OCI-M1 (cell line): ENCODE measurements at places on chromosomes 5 and 9.
A peak's percentile ranks its signal among the peaks of the same experiment; 100 is the strongest.

DNA sequence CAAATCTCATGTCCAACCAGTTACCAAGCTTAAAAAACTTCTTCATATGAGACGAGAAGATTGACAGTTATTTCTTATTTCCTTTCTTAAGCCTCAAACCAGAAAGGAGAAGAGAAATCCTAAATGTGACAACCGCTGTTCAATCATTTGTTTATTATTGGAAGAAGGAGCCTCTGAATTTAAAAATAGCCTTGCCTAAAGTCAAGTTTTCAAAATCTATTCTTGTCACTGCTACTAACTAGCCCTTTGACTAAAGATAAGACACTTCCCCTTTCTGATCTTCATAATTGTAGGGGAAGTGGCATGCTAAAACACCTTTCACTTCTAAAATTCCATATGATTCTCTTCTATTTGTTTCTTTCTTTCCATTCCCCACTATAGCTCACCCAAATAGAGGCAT, 106.2 kb upstream of the EMB start:
- DNase-seq, result peak; percentile 83

DNA sequence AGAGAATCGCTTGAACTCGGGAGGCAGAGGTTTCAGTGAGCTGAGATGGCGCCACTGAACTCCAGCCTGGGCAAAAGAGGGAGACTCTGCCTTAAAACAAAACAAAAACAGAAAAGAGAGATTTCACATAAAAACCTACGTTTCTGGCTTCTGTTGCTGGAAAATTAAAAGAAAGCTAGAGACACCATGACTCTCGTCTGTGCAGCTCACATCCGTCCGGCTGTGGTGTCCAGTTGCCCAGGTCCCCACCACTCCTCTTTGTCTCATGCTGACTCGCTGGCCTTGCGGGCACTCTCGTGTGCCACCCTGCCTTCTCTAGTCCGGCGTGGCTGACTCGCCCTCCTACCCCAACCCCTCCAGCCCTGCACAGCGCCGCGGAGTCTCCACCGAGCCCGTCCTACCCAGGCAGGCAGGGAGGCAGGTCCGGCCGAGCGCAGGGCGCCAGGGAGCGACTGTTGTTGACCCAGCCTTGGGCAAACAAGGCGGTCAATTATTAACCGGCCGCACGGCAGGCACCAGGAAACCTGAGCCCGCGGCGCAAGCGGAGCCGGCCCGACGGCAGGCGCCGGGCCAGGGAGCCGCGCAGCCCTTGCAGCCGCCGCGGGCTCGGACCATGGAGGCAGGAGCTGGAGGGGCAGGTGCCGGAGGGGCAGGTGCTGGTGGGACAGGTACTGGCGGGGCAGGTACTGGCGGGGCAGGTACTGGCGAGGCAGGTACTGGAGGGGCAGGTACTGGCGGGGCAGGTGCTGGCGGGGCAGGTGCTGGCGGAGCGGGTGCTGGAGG, at the start of gene PRRT1B:
Gene PRRT1B, plus strand, starts transcription at position 521 of the 783 bp plus-strand sequence. Its CDS starts 93 bp downstream, at position 614.
- DNase-seq, result no peak

- no peak for DNase-seq
These were observed 2.5 kb upstream of the CPLANE1 start for GRCh38 chr5:37251665-37252064.

GRCh38 chr5:7395947-7396712, at the start of gene ADCY2:
ADCY2 (plus strand) TSS chr5:7396138; CDS start chr5:7396297, 159 bp downstream.
- DNase-seq, result no peak

- DNase-seq, result peak; percentile 92
These were observed 12.2 kb upstream of the ELL2 start for GRCh38 chr5:95973793-95974325.

GRCh38 chr9:116000748-116001329, 152.8 kb upstream of the PAPPA start:
- DNase-seq, result peak; percentile 53

DNA sequence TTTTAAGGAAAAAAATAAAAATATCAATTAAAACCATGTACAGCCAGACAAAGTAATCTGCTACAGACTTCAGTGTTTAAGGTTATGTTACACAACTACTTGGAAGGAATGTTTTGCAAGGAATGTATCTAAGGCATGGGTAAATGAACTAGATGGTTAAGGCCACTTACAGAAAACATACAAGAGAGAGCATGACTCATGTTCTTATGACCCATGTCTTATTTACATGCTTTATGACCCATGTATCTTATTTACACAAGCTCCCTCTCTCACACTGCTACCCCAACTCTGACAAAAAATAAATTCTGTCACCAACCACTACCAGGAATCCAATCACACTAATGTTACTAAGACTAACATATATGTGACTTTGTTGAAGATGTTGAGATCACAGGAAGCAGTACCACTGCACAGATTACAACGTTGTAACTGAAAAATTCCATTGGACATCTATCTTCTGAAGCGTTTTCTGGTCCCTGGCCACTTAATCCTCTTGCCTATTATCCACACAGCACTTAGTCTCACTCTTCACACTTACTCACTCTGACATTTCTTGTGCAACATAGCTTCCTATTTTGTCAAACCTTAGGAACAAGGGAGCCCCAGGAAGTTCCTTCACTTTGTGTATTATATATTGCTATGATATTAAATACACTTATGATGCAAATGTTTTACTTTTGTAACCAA, 1630.1 kb upstream of the C9orf72 start:
- no peak for DNase-seq

GRCh38 chr9:129391221-129391661, 213.2 kb upstream of the IER5L start:
- DNase-seq, result no peak

DNA sequence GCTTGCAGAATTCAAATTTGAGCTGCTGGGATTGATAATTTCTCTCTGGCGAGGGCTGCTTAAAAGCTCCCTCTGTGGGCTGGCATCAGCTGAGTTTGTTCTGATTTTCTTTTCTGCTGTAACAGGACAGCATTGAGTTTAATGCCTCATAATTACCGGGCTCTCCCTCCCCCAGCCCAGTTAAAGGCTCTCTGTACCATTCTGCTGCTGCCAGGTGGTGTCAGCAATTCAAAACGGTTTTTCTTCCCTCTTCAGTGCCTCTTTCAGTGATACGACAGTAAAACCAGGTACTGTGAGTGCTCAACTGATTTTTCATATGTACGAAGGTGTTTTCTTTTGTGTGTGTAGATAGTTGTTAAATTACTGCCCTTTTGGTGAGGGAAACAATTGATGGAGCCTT, 509.3 kb upstream of the CTNND2 start:
- DNase-seq, result no peak

DNA sequence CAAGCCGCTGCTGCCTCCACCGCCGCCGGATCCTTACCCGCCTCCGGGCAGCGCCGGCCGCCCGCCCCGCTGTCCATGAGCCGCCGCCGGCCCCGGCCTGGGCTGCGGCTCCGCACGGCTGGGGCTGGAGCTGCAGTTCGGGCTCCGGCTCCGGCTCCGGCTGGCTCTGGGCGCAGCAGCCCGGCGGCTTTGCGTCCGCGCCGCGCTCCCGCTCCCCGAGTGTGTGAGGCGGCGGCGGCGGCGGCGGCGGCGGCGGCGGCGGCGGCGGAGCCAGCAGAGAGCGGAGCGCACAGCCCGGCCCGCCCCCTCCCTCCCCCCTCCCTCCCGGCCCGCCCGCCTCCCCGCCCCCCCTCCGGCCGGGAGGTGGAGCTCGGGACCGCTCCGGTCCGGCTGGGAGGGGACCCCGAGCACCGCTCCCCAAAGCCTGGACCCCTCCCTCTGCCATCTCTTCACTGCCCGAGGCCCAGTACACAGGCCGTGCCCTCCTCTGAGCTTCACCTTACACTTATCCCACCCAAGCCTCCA, at the start of gene PCDH1:
Gene PCDH1, minus strand, starts transcription at position 225 of the 525 bp plus-strand sequence. Its CDS starts 148 bp downstream, at position 77.
- no peak for DNase-seq

GRCh38 chr5:102796498-102796897, 41.4 kb downstream of the PAM start:
- DNase-seq, result peak; percentile 9

DNA sequence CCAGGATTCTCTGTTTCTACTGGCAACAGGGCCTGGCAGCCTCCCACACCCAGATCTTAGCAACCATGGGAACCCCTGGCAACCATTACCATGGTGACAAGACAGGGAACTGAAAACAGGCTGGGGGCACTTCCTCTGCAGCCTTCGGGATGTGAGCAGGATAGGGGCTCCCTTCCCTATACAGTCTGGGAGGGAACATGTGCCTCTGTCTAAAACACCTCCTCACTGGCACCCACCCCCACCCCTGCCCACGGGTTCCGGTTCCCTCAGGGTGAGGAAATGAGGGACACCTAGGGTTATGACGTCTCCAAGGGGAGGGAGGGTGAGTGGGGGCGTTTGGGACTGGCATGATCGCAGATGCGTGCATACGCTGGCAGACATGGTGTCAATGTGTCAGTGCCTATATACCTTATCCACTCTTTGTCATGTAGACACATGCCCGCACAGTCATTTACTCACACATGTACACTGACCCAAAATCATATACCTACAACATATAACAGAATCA, 3.0 kb upstream of the DNAJB5 start:
- DNase-seq, result no peak

- no peak for DNase-seq
These were observed 13.9 kb downstream of the NR2F1 start for GRCh38 chr5:93596676-93597490.

- no peak for DNase-seq
These were observed 10.9 kb downstream of the FYB1 start for GRCh38 chr5:39208471-39208870.

- DNase-seq, result peak; percentile 60
These were observed 894 bp downstream of the FST start for GRCh38 chr5:53481159-53481886.

DNA sequence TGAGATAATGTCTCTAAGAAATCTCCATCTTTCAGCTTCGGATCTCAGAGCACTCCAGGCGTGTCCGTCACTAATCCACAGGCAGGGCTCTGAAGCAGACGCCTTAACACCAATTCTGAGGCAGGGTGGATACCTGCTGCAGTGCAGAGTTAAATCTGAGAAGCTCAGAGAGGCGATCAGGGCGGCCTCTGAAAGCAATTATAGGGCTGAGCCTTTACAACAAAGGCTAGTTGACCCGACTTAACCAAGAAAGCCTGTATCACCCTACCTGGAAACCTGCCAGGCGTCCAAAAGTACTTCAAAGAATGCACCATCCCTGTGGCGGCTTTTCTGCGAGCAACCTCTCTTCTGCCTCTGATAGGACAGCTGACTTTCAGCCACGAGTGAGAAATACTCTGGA, 134.8 kb upstream of the MSX2 start:
- DNase-seq, result no peak

- DNase-seq, result no peak
These were observed 93.5 kb downstream of the GNA14 start for GRCh38 chr9:77554586-77555105.

DNA sequence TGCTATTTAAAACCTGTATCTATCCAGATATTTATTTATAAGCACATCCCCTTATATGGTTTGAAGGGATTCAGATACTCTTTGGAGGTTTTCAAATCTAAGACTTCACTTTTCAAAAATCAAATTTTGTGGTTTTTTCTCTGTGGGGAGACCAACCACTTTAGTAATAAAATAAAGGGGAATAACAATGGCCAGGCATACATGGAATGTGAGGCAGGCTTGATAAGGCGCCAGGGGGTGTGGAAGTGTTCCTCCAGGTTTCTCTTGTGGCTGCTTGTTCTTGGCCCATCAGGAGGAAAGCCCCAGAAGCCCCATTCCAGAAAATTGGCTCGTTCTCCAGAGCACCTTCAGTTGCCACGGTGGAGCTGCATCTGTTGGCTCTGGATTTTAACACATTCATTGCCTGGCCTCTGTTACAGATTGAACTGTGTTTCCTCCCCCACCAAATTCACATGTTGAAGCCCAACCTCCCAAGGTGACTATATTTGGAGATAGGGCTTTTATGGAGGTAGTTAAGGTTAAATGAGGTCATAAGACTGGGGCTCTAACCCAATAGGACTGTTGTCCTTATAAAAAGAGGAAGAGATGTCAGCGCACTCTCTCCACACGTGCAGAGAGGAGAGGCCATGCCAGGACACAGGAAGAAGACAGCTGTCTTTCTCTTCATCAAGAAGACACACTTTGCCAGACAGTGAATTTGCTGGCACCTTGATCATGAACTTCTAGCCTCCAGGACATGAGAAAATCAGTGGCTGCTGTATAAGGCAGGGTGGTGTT, 195.9 kb downstream of the TMEM38B start:
- DNase-seq, result peak; percentile 83

DNA sequence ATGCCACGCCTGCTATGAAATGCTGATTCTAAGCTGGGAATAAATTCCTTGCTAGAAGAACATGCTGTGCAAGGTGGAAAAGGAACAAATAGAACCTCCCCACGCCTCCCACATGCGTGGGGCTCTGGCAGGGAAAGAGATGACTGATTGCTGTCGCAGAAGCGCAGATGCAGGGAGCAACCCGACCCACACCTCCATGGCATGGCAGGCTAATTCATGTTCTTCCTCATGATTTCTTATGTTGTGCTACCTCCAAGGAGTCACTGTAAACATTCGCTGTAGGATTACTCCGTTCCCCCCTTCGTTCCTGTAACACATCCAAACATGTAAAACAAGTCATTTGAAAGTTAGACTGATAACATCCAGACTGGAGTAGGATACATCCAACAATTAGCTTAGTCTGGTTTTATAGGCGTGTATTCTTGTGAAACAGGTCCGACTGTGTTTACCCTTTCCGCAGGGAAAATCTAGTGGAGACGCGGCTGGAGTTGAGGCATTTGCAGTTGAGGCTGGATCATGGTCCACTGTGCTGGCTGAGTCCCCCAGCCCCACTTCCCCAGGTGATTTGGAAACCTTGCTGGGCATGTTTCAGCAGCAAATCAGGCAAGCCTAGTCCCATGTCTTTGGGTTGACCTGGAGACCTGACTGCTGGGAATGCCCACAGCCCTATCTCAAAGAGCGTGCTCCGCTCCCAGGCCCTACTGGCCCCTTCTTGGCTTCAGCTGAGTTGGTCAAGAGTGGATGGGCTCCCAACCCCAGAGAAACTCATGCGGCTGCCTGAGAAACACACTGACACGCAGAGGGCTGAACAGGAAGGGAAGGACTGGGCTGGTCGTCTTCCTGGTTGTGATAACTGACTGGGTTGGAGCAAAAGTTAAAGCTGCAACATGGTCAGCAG, 24.8 kb upstream of the ANKRD33B start:
- DNase-seq, result no peak

GRCh38 chr9:110745676-110746075, 77.1 kb downstream of the MUSK start:
- no peak for DNase-seq

- DNase-seq, result no peak
These were observed 375.3 kb downstream of the DNAH5 start for GRCh38 chr5:13569090-13569715.

DNA sequence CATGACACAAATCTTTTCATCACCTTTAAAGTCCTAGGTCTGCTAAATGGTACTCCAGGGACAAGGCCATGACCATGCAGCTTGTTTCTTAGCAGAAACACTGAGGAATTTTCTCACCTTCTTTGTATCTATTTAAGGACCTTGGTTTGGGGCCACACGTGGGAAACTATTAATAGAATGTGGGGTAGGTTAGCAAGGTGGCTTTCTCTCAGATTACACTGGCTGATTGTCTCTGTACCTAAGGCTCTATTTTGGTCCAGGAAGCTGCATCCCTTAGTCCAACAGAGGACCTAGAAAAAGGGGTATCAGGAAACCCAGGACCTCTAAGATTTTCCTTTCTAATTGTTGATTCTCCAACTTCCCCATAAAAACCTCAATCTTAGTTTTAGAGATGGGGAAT, 36.3 kb upstream of the FRMD3 start:
- DNase-seq, result no peak

GRCh38 chr5:10339958-10340357, 13.5 kb upstream of the MARCHF6 start:
- no peak for DNase-seq
